ENCODE measurements at places on chromosomes 4 and X.

DNA sequence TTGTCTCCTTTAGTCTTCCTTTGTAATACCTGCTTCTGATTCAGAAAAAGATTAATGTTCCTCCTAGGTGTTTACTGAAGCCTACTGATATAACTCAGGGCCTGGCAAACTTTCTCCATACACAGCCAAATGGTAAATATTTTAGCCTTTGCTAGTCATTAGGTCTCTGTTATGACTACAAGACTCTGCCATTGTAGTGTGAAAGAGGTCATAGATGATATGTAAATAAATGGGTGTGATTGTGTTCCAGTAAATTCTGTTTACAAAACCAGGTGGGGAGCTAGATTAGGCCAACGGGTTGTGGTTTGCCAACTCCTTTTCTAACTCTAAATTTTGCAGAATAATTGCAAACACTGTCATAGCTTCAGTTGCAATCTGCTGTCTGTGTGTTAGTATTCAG lies 568.1 kb upstream of the GNPDA2 start:
- DNase-seq, result no peak

DNA sequence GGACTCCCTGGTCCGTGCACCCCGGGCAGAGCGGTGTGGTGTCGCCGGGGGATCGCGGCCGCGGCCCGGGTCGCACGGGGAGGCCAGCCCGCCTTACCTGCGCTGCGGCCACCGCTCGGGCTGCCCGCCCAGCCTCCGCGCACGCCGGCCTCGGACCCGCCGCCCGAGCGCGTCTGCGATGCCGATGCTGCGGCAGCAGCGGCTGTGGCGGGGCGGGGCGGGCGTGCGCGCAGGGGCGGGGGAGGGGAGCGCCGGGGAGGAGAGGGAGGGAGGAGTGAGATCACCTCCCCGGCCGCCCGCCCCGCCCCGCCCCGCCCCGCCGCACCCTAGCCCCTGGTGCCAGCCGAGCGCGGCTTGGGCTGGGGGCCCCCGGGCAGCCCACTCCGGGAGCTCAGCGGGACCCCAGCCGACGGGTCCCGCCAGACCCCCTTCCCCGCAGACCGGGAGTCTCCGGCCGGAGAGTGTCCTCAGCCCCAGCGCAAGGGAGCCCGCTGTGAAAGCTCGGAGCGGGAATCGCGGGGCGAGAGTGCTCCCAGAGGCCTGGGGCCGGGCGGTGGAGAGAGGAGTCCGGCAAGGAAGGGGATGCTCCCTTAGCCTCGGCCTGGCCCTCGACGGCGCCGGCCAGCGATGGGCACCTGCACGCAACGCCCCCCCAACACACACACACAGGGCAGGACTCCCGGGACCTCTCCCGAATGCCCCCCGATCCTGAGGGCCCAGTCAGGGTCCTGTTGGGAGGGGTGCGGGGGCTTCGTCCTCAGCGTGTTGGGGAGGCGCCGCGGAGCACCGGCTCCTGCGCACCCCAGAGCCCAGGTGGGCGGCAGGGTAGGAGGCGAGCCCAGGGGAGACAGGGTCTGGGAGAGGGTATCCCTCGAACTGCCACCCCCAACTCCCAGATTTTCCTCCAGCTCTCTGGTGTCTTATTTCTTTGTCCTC lies at the start of gene L1CAM:
Gene L1CAM, minus strand, starts transcription at position 206 of the 936 bp plus-strand sequence. CDS start 10,337 bp downstream, outside the sequence.
- DNase-seq, result peak; percentile 57

- DNase-seq, result no peak
These were observed 157.3 kb upstream of the TET2 start for GRCh38 chr4:104989371-104989770.

- no peak for DNase-seq
These were observed 29.0 kb upstream of the RAP1GDS1 start for GRCh38 chr4:98232202-98232601.

DNA sequence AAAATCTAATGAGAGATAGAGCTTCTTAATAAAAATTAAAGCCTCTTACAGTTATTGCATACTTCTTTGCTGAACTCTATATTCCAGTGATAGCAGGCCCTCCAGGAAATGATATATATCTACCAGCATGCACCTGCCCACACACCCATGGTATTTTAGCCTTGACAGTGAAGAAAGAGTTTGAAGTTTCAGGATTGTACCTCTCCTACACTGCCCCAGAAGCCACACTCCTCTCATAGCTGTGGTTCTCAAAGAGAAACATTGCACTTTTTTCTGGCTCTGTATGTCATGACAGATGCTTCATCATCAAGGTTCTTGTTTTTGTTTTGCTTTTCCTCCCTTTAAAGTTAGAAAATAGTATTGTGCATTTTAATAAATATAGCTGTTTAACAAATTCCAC lies 34.0 kb downstream of the INPP4B start:
- no peak for DNase-seq

GRCh38 chr4:188573104-188573503 lies 433.9 kb downstream of the TRIML1 start:
- DNase-seq, result no peak

GRCh38 chr4:171024720-171025303 lies 788.4 kb upstream of the GALNTL6 start:
- DNase-seq, result no peak

Measured in H54 (cell line).